ENCODE measurements at places on chromosomes 2 and 18.

DNA sequence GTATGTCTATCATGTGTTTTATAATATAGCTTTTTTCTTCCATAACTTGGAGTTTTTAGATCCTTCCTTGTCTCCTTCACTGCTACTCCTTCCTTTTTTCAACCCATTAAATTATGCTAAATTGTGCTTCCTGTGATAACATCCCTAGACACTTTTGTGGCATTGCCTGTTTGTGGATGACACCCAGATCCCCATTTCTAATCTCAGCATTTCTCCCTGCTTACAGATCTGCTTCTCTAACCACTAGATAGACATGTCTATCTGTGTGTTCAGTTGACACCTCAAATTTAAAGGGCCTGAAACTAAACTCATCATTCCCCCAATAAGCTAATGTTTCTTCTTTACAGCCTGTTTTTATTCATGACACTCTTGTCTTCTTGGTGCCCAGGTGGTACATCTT lies 244.8 kb downstream of the BABAM2 start:
- no peak for DNase-seq

- no peak for DNase-seq
Observed at GRCh38 chr2:140363131-140363530, 1582.9 kb upstream of the NXPH2 start.

DNA sequence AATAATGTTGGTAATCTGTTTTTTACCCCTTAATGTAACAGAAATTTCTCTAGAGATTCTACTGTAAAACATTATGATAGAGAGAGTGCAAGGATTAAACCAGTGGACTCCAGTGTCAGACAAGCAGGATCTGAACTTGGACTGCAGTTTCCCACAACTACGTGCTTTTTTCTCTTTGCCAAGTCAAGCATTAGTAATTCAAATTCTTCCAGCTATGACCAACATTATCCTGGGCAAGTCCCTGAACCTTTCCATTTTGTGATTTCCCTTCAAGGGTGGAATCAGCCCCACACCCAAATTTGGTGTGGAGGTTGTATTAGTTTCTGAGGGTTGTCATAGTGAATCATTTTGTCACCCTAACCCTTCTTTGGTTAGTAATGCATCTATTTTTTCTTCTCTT lies 482.0 kb downstream of the ZNF516 start:
- no peak for DNase-seq

DNA sequence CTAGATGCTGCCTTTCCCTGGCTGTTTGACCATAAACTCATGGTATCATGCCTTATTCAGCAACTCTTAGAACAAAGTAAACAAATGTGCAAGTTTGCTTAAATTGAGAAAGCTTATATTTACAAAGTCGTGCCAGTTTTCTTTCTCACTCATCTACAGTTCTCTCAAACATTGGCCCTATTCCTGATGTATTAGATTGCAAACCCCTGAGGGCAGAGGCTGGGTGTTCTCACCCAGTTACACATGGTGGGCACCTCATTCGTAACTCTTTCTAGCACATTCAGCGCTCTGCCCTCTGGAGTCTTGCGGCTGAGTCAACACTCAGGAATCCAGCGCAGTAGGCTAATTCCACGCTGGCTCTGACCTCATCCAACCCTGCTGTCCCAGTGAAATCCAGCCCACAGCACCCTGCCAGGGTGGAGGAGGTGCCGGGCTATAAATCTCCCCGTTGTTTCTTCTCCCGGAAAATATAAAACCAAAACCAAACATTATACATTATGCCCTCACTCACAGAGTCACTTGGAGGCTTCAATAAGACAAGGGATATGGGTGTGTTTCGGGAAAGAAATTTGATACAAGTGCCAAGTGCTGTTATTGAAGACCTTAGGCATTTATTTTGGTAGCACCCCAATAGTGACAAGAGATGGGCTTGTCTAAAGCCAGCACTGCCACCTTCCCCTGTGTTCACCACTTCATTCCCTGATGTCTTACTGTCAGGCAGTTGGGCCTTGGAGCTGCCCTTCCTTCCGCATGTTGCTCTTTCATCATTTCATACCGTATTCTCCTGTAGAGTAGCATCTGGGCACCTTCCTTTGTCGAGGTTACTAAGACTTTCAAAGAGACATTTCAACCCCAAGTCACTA lies 287.4 kb downstream of the PRKCE start:
- DNase-seq = no peak
